ENCODE measurements at places on chromosomes 3 and 15. TPM values are rescaled to one million over a fixed set of nuclear protein-coding genes. Genes with fewer than 3 reads are reported as not detected.
A peak's percentile ranks its signal among the peaks of the same experiment; 100 is the strongest.

DNA sequence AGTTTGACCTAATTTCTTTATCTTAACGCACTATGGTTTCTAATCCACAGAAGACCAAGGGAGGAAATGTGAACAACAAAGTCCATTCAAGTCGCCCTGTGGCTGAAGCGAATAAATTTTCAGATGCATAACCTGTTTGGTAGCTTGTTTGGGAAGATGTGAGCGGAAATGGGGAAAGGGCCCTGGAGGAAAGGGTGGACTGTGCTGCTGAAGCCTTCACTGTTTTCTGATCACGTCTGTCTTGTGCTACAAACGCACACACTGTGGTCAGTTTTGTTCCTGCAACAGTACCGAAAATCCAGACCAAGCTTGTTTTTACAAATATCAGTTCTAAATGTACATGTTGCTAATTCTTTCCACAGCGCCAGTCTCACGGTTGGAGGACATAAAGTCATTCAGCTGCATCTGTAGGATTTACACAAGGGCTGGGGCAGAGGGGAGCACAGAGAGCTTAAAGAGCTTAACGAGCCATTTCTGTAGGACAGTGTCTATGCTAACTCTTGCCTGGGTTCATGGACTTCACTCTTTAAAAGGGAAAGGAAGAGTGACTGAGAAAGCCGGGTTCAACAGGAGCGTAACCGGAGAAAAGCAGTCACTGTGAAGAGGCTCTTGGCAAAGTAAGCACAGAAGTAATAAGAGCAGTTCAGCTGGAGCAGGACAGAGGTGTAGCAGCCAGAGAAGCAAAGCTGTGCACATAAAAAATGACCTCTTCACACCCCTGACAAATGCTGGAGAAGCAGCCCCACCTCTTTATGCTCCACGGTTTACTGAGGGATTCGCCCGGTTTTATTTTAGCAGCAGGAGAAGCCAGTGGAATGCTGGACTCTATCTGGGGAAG lies 66.6 kb downstream of the USF3 start:
- no peak for DNase-seq

DNA sequence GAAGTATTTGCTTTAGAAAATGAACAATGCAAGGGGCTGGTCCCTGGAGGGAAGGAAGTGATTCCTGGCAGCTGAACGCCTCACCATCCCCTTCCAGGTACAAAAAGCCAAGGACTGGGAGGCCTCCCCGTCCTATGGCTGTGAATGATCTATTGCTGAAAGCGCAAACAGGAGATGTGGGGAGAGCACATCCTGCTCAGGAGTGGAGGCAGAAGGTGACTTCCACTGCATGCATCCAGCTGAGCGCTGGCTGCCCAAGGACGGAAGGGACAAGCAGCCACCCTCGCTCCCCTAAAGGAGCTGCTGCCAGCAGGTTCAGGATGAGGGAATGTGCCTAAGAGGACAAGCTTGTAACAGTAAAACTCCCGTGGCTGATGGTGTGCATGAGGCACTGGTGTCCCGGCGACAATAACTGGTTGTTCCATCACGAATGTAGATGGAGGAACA lies 41.4 kb downstream of the ABTB1 start:
- DNase-seq, result no peak

The GHRL gene
- total RNA-seq, result 0.63 TPM

The SPPL2A gene
- 77.6 TPM for total RNA-seq

DNA sequence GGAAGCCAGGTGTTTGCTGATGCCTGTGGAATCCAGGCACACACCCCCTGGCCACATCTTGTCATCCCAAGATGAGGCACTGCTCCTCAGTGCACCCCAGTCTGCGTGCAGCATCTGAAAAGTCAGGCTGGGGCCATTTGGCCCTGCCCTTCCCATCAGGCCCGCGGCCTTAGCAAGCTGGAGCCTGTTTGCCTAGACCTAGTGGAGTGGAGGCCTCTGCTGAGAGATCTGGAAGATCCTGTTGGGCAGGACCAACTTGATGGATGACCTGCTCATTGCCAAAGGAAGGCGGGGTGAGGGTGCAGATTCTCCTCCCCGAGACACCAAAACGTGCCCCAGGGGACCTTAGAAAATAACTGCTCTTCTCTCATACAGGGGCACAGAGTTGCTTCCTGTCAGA lies 220.2 kb downstream of the SHQ1 start:
- no peak for DNase-seq

DNA sequence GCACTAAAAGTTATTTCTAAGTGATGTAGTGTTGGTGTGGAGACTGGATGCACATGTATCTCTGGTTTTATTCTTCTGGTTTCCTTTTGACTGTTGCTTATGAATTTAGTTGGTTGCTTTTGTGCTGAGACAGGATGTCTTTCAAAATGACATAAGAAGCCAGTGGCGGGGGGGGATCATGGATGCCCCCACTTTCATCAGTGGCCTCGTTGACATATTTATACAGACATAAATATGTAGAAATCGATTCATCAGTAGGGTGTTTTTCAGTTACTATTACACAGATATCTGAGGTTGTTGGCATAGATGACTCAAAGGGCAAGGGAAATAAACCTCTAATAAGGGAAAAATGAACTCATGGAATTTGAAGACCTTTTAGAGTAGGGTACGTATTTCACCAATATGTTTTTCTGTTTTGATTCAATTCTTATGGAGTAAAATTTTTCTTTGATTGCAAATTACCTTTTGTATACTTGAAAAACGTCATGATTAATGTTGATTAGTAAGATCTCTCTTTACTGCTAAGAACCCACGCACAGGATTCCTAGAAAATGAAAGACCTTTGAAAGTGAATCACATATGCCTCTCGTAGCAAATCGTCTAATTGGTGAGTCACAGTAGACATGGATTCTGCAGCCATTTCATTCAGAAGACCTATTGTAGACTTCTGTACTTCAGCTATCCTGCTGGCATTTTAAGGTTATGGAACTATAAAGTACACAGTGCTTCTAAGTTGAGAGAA lies 97.4 kb upstream of the RBMS3 start:
- DNase-seq, result no peak

The RPSA gene
- total RNA-seq, result 2,416 TPM

DNA sequence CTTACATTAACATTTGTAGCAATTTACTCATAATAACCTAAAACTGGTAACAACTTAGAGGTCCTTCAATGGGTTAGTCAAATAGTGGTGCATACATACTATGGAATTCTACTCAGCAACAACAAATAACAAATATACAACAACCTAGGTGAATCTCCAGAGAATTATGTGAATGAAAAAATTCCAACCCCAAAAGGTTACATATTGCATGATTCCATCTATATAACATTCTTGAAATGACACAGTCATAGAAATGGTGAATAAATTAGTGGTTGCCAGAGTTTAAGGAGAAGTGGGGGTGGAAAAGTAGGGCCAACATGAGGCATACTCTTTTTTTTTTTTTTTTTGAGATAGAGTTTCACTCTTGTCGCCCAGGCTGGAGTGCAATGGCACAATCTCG lies 12.7 kb upstream of the SNTN start:
- no peak for DNase-seq

The ASTE1 gene
- total RNA-seq, result 11.5 TPM

DNA sequence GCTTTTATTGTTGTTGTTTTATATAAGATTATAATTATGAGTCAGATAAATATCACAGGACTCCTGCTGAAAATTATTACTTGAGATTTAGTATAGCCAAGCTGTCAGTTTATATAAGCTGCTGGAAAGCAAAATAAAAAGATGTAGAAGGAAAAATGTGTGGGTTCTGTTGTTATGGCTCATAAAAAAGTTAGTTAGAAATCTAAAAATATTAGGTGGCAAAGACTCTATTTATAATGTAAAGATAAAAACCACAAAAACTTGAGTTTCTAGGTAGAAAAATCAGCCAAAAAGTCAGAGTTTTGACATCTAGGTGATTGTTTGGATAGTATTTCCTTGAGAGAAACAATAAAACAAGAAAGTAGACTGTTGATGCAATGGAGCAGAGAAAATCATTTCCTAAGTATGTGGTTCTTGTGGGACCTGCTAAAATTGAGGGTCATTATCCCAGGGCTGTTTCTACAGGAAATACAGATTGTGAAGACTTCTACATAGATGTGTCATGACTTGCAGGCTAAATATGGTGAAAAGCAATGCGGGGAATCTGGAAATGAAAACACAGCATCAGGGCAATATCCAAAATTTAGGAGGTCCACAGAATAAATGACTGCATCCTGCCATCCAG lies 1109.6 kb upstream of the CADM2 start:
- no peak for DNase-seq

DNA sequence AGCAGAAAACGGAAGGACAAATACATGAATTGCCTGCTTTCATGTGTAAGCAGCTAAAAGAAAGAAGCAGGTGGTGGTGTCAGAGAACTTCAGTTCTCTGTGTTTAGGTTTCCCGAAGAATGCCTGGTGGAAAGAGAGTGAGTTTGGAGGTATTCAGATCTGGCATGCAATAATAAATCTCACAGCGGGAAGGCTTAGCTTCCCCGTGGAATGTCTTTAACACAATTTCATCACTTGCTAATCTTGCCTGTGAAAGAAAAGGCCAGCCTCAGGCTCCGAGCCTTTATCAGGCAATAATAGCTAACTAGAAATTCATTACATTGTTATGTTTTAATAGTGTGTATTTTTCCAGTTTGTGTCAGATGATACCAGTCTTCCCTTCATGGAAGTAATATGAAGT lies 220.3 kb downstream of the PDZRN3 start:
- no peak for DNase-seq

GRCh38 chr3:4583416-4583815 lies 90.3 kb downstream of the ITPR1 start:
- DNase-seq, result no peak

The MDFIC2 gene
- not detected for total RNA-seq

The MYRIP gene
- total RNA-seq, result not detected

The CTXN2 gene
- not detected for total RNA-seq

DNA sequence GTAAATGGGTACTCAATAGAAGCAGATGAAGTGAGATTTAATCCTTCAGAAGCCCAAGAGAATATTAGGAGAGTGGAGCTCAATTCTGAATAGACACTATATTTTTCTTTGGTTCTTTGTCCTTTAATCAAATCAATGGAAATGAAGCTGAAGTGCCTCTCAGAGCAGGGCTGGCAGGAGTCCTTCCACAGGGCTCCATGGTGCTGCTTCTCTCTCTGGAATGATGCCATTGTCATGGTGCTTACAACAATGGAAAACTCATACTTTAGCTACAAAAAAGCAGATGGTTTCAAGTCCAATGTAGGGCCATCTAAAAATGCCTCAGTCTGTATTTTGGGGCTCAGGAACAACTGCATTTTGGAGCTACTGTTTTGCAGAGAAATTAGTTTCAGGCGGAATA lies 125.1 kb downstream of the SNRK start:
- no peak for DNase-seq

GRCh38 chr15:87045746-87046145 lies 966.1 kb downstream of the AGBL1 start:
- no peak for DNase-seq

The BMF gene
- 6.6 TPM for total RNA-seq

The RTP3 gene
- not detected for total RNA-seq

The EPHB1 gene
- total RNA-seq, result 0.71 TPM

The DNASE1L3 gene
- not detected for total RNA-seq

GRCh38 chr3:172573422-172573821 lies 50.2 kb upstream of the TNFSF10 start:
- no peak for DNase-seq

DNA sequence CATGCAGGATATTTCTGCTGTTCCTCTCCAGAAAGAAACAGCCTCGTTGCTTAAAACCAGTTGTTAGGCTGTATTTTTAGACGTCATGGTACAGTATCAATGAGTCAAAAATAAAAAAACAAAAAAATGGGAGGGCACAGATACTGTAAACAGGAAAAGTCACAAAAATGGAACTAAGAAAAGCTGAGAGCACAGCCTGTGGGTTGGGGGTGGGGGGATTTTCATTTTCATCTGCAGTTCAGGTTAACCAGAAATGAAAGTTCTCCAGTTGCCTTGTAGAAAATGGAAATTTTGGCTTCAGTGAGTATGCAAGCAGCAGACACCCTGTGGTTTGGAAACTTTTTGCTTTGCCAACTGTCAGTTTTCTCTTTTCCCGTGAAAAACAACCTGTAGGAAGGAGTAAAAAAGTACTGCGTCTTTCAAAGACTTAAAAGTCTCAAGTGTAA lies 59.0 kb downstream of the FRMD4B start:
- DNase-seq, result peak; percentile 31

GRCh38 chr3:123695731-123696640 lies 111.1 kb upstream of the HACD2 start:
- no peak for DNase-seq

GRCh38 chr3:37050282-37050681 lies 57.0 kb downstream of the MLH1 start:
- DNase-seq, result no peak

DNA sequence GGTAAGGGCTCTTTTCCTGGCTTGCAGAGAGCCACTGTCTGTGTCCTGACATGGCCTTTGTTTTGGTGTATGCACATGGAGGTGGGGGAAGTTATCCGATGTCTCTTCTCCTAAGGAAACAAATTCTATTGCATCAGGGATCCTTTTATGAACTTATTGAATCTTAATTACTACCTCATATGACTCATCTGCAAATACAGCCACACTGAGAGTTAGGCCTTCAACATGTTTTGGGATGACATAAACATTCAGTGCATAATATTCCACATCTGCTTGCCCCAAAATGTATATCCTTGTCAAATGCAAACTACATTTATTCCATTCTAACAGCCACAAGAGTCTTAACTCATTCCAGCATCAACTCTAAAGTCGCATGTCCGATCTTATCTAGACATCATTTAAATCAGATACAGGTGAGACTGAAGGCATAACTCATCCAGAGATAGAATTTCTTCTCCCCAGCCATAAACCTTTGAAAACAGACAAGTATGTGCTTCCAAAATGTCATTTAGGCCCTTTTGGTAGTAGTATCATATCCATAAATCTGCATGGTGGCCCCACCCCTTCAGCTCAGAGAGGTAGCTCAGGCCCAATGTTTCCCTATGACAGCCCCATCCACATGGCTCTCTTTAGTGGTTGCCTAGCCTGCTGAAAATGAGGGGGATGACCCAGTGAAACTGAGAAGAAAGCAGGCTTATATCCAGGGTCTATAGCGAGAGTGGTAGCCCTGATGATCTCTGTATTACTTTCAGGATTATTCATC lies 289.5 kb upstream of the ALCAM start:
- no peak for DNase-seq

GRCh38 chr3:170522201-170522600 lies 63.7 kb downstream of the SLC7A14 start:
- DNase-seq, result no peak

DNA sequence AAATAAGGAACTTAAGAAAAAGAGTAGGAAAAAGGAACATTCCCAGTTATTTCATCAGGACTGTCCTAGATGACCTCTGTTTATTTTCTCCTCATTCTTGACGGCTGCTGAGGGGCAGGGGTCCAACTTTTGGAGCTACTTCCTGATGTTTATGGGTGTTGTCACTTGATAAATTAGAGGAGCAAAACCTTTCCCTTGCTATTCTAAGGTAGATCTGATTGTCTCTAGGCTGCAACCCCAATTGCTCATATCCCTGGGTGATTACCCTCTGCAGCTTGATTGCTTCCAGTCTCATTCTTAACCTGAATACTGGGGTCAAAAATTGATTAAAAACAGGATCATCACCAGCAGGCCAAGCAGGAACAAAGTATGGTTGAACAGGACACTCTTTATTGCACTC lies 311.0 kb upstream of the NDN start:
- no peak for DNase-seq
